ENCODE measurements at places on chromosomes 4 and X. TPM values are rescaled to one million over a fixed set of nuclear protein-coding genes. Genes with fewer than 3 reads are reported as not detected.

The TACC3 gene
- 7.0 TPM for total RNA-seq

The SPP1 gene
- 2.4 TPM for total RNA-seq

The LCORL gene
- total RNA-seq, result 6.7 TPM

The EPHA5 gene
- 3.9 TPM for total RNA-seq

The IDUA gene
- 16.9 TPM for total RNA-seq

The USP17L24 gene
- total RNA-seq, result not detected

The FANCB gene
- total RNA-seq, result 3.3 TPM

The LUZP4 gene
- total RNA-seq, result not detected

The KIT gene
- total RNA-seq, result 1.2 TPM

The PDGFC gene
- total RNA-seq, result 76.7 TPM

The PABPC5 gene
- 3.3 TPM for total RNA-seq

The KIAA0232 gene
- 21.1 TPM for total RNA-seq

The TNIP3 gene
- total RNA-seq, result 0.26 TPM

The AGA gene
- total RNA-seq, result 40.5 TPM

The OTUD5 gene
- 40.5 TPM for total RNA-seq

The DUSP9 gene
- not detected for total RNA-seq

The GIMD1 gene
- not detected for total RNA-seq

The NUP54 gene
- 40.3 TPM for total RNA-seq

The DRP2 gene
- total RNA-seq, result 1.8 TPM

The ASMT gene
- 0.07 TPM for total RNA-seq

The CNKSR2 gene
- total RNA-seq, result 0.66 TPM

The NDNF gene
- total RNA-seq, result 4.9 TPM

The NALF2 gene
- not detected for total RNA-seq

The GPR34 gene
- total RNA-seq, result 0.07 TPM

The SMR3A gene
- not detected for total RNA-seq

The TBCK gene
- total RNA-seq, result 55.9 TPM

The MTMR8 gene
- total RNA-seq, result 0.07 TPM

The VSIG4 gene
- not detected for total RNA-seq

The DMP1 gene
- not detected for total RNA-seq

The KLF8 gene
- 2.2 TPM for total RNA-seq

The MAGEA4 gene
- not detected for total RNA-seq

The ENPP6 gene
- total RNA-seq, result not detected

The NXF3 gene
- total RNA-seq, result not detected

The TRIML2 gene
- not detected for total RNA-seq

The HTR2C gene
- total RNA-seq, result not detected

The CTBP1 gene
- total RNA-seq, result 243 TPM

The TKTL1 gene
- not detected for total RNA-seq

The MND1 gene
- 0.79 TPM for total RNA-seq

The ARL9 gene
- total RNA-seq, result 0.07 TPM

The EVC gene
- total RNA-seq, result 50.0 TPM

The KLHL13 gene
- total RNA-seq, result 10.6 TPM

The SMPX gene
- total RNA-seq, result not detected

The BANK1 gene
- 0.30 TPM for total RNA-seq

The ARHGAP36 gene
- not detected for total RNA-seq

The NPNT gene
- total RNA-seq, result not detected

The SPANXD gene
- not detected for total RNA-seq

The NKX3-2 gene
- total RNA-seq, result not detected

The PNMA6A gene
- total RNA-seq, result 3.3 TPM

The WDR19 gene
- 32.6 TPM for total RNA-seq

The ATXN3L gene
- total RNA-seq, result not detected

The CTAG1A gene
- not detected for total RNA-seq

The RIPPLY1 gene
- not detected for total RNA-seq

The TBC1D25 gene
- total RNA-seq, result 9.8 TPM

The HSFX2 gene
- 0.72 TPM for total RNA-seq

Data from smooth muscle cell of the pulmonary artery (primary cell).